ENCODE measurements at places on chromosomes 2 and 18.
A peak's percentile ranks its signal among the peaks of the same experiment; 100 is the strongest.

DNA sequence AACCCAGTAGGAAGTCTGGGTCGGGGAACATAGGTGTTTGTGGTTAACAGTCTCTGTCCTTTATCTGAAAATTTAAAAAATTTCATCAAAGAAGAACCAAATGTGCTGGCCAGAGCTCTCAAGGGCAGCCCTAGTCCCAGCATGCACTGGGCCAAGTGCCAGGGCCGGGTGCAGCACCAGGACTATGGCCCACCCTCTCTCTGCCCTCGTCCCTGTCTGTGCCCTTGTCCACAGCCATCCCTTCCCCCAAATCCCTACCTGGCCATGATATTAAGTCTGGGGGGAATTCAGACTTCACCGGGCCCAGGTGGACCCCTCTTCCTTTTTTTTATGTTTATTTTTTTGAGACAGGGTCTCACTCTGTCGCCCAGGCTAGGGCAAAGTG lies 14.4 kb upstream of the ZFP36L2 start:
- no peaks in the 10 kb centered on the region for H3K4me1 ChIP-seq
- no peak for DNase-seq
- no peaks in the 10 kb centered on the region for H3K27me3 ChIP-seq
- no peaks in the 10 kb centered on the region for H3K36me3 ChIP-seq
- no peak overlapping the region for H3K4me3 ChIP-seq
- H3K27ac ChIP-seq, result no peak overlapping the region

- no peaks in the 10 kb centered on the region for H3K36me3 ChIP-seq
- H3K4me3 ChIP-seq, result no peak overlapping the region
- no peak overlapping the region for H3K27ac ChIP-seq
These were observed 89.7 kb downstream of the AFF3 start for GRCh38 chr2:100052650-100053049.

DNA sequence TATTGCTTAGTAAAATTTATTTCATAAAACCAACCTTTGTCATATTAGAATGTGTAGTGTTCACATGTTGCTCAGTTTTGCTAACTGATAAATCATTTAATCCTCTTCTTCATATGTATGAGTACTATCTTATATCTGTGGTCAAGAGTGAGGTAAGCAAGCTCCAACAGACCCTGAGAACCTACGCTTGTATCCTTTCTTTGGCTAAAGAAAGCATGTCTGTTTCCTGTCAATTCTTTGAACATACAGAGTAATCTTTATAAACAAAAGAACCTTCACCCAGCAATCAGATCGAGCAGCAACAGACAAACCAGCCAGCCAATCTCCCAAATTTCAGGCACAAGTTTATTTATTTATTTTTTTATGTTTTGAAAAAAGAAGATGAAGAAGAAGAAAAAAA lies 6.4 kb downstream of the ADCYAP1 start:
- H3K4me3 ChIP-seq, result no peak overlapping the region
- no peak for DNase-seq
- H3K4me1 ChIP-seq, result peaks cover 4% of the 10 kb centered on the region
- H3K36me3 ChIP-seq, result no peaks in the 10 kb centered on the region
- no peak overlapping the region for H3K27ac ChIP-seq
- H3K27me3 ChIP-seq, result peaks cover 82% of the 10 kb centered on the region

GRCh38 chr2:99140860-99141109 lies 722 bp upstream of the C2orf15 start:
- peak overlapping the region; percentile 96 for H3K4me3 ChIP-seq
- no peak for DNase-seq
- H3K27ac ChIP-seq, result peak overlapping the region; percentile 53
- H3K27me3 ChIP-seq, result no peaks in the 10 kb centered on the region

- no peak overlapping the region for H3K4me3 ChIP-seq
- H3K27me3 ChIP-seq, result no peaks in the 10 kb centered on the region
- H3K27ac ChIP-seq, result no peak overlapping the region
- no peaks in the 10 kb centered on the region for H3K4me1 ChIP-seq
These were observed 32.1 kb downstream of the PPM1B start for GRCh38 chr2:44200759-44201158.

- H3K36me3 ChIP-seq, result no peaks in the 10 kb centered on the region
- DNase-seq, result no peak
- no peak overlapping the region for H3K4me3 ChIP-seq
- no peak overlapping the region for H3K27ac ChIP-seq
These were observed 49.2 kb downstream of the DNER start for GRCh38 chr2:229665158-229665557.

- no peak for DNase-seq
- H3K27ac ChIP-seq, result no peak overlapping the region
- no peak overlapping the region for H3K4me3 ChIP-seq
- no peaks in the 10 kb centered on the region for H3K27me3 ChIP-seq
- H3K4me1 ChIP-seq, result peaks cover 2% of the 10 kb centered on the region
- H3K36me3 ChIP-seq, result no peaks in the 10 kb centered on the region
These were observed 60.8 kb downstream of the MFSD6 start for GRCh38 chr2:190468814-190469569.

All from neuronal stem cell (in vitro differentiated cells).